ENCODE measurements at places on chromosomes 2 and 18.
A peak's percentile ranks its signal among the peaks of the same experiment; 100 is the strongest.

DNA sequence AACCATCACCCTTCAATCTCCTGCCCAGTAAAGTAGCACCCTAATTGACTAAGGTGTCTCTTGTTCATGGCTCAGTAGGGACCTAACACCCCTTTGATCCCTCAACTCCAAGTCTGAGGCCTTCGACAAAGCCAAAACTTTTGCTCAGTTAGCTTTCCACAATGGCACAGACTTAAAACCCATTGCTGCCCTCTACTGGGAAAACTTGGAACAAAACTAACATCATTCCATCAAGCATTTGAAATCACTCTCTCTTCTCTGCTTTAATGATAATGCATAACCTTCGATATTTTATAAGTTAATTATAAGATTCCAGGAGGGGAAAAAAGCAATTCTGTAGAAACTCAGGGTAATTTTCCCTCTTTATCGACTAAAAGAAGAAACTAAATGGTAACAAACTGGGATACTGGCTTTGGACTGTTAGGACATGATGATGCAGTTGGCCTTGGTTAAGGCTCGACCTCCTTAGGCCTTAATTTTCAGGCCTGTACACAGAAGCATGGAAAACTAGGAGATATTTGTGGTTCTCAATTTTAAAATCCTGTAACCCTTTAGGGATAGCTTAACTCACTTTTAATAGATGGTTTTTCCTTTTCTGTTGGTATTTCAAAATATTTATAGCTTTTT is 127.8 kb downstream of the STK39 start:
- peak; percentile 84 for DNase-seq

GRCh38 chr2:238654479-238655197 is 193.2 kb upstream of the TWIST2 start:
- DNase-seq = no peak

DNA sequence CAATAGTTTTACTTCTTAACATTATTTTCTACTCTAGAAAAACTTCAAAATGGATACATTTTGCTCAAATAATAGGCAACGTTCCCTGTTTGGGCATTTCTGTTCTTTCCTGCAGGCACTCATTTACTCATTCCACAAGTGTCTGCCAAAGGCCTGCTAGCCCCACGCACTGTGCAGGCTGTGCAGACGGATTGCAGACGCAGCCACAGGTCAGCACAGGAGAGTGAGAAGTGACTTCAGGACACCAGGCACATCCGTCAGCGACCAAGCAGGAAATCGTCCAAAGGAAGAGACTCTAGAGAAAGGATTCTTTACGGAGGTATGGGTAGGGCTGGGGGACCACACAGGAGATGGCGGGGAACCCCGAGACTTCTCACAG is 103.0 kb upstream of the AGAP1 start:
- no peak for DNase-seq

- no peak for DNase-seq
Observed at GRCh38 chr2:141062443-141062842, 1068.4 kb downstream of the LRP1B start.

- no peak for DNase-seq
Observed at GRCh38 chr2:3305952-3306351, 71.7 kb downstream of the EIPR1 start.

DNA sequence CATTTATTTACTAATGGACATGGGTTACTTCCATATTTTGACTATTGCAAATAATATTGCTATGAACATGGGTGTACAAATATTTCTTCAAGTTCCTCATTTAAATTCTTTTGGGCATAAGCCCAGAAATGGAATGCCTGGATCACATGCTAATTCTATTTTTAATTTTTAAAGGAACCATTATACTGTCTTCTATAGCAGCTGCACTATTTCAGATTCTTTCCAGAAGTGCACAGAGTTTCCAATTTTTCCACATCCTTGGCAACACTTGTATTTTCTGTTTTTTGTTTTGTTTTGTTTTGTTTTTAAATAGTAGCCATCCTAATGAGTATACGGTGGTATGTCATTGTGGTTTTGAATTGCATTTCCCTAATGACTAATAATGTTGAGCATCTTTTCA is 8.5 kb upstream of the RALBP1 start:
- DNase-seq = peak; percentile 33

- DNase-seq = no peak
Observed at GRCh38 chr18:50299626-50300388, 12.3 kb upstream of the CXXC1 start.

- DNase-seq = no peak
Observed at GRCh38 chr18:4641771-4642368, 186.8 kb upstream of the DLGAP1 start.

- DNase-seq = peak; percentile 76
Observed at GRCh38 chr2:36459725-36460137, 104.2 kb downstream of the CRIM1 start.

DNA sequence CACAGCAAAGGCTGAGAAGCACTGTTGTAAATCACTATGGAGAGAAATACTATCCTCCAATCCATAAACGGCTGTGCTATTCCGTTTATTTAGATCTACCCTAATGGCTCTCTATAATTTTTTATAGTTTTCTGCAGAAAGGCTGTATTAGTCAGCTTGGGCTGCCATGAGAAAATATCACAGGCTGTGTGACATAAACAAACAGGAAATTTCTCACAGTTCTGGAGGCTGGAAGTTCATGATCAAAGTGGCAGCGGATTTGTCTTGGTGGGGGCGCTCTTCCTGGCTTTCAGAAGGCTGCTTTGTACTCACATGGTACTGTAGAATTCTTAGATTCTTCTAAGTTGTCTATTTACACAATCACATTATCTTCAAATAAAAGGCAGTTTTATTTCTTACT is 44.1 kb downstream of the C1D start:
- DNase-seq = no peak

GRCh38 chr18:27713037-27713737 is 463.7 kb downstream of the CDH2 start:
- DNase-seq = peak; percentile 28

GRCh38 chr2:153477636-153478288 is 800 bp downstream of the RPRM start:
- peak; percentile 0 for DNase-seq

- DNase-seq = no peak
Observed at GRCh38 chr2:1360144-1360543, 53.1 kb upstream of the TPO start.

- peak; percentile 46 for DNase-seq
Observed at GRCh38 chr2:190137561-190137960, 75.0 kb upstream of the MSTN start.

- DNase-seq = peak; percentile 53
Observed at GRCh38 chr18:33201509-33201926, 239.0 kb downstream of the CCDC178 start.

- DNase-seq = peak; percentile 50
Observed at GRCh38 chr2:176997074-176997791, 215.4 kb upstream of the HNRNPA3 start.

DNA sequence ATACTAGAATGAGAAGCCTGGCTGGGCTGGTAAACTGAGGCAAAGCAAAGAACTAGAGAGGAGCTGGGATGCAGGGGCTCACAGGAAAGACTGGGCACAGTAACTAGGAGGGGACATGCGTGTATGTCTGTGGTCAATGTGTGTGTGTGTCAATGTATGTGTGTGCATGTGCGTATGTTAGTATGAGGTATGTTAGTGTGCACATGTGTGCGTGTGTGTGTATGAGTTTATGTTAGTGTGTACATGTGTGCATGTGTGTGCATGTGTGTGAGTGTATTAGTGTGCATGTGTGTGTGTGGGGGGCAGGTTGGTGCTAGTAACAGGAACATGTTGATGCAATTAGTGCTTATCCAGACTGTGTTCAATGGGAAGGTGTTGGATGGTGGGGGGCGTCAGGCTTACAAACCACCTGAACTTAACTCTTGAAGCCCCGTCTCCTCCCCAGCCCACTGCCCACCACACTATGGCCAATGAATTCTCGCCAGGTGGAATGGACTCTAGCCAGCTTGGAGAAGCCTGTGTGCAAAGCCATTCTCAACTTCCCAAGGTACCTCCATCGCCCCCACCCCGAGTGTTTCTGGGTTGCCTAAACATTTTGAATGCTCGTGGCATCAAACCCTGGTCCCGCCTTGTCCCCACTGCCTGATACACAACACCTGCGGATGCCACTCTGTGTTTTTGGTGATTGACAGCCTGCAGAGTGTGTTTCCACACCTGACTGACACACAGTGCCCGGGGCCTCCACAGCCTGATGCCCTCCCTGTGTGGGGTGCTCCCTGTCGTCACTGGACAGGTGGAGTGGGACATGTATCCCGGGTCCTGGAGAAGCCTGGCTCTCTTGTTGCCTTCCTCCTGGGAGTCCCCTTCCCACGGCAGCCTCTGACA is 90.1 kb upstream of the ASB18 start:
- DNase-seq = no peak

GRCh38 chr2:128444121-128444771 is 125.6 kb upstream of the HS6ST1 start:
- DNase-seq = no peak

GRCh38 chr2:58853420-58853819 is 612.3 kb upstream of the FANCL start:
- no peak for DNase-seq

GRCh38 chr2:157394928-157395327 is 49.0 kb downstream of the CYTIP start:
- DNase-seq = no peak

GRCh38 chr2:78977661-78978145 is 47.8 kb upstream of the REG3G start:
- no peak for DNase-seq

DNA sequence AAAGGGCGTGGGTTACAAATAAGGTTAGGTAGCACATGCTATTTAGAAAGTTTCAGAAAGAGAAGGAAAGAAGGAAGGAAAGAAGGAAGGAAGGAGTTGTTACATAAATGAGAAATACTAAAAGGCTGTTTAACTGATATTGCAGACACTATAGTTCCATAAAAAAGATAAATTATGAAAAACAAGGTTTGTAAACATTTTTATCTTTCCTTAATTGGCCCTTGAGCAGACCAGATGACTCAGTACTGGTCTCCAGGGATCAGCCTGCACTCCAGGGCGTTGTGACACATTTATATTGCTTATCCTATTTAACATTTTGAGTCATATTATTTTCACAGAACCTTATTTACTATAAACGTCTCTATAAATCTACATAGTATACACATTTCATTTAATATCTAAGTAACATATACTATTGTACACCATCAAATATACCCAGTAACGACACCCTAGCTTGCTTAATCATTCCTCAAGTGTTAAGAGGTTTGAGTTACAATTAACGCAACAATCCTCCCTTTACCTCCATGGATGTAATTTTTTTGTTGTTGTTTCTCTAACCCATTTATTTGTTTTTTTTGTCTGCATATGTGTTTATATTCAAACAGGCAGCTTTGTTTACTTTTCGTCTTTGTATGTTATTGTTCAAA is 2.8 kb upstream of the RAB31 start:
- DNase-seq = peak; percentile 62

GRCh38 chr2:26299471-26300101 is 46.4 kb upstream of the SELENOI start:
- DNase-seq = peak; percentile 71

- DNase-seq = no peak
Observed at GRCh38 chr2:9003366-9003615, 193 bp downstream of the MBOAT2 start.

GRCh38 chr2:65364986-65365733 is 67.2 kb downstream of the SPRED2 start:
- DNase-seq = no peak

DNA sequence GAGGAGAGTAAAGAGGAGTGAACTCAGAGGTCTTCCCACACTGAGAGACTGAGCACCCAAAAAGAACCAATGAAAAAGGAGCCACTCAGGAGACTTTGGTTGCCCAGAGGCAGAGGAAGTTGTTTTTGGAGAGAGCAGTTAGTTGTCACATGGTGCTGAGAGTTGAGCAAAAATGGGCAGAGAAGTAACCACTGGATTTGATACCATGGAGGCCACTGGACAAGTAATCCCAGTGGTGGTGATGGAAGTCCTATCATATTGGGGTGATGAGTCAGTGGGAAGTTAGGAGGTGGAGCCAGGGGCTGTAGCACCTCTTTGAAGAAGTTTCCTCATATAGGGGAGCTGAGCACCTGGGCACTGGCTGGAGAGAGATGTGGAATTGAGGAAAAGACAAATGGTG is 235.8 kb downstream of the TPGS2 start:
- peak; percentile 29 for DNase-seq

DNA sequence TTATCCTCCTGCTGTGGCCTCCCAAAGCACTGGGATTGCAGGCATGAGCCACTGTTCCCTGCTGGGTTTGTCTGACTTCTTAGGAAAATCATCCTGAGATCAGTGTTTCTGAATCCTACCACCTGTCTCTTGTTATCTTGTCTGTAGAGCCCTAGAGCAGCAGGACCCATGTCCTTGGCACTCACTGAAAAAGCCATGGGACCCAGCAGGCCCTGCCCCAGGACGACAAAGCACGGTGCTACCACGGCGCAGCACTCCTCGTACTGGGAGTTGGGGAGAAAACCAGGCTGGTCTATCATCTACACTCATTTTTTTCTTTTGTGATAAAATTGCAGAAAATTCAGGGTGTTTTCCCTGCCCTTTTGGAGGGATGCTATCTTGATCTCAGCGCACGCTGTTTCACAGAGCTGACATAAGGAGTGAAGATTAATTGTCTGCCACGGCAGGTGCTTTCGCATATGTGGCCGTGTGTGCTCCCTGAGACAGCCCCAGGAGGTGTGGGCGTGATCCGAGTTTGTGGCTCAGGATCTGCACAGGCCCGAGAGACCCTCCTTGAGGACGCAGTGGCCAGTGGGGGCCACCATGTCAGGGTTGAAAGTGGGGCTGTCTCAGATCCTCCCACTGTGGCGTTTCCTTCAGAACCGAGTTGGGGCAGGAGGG is 179.1 kb downstream of the LDLRAD4 start:
- DNase-seq = no peak

DNA sequence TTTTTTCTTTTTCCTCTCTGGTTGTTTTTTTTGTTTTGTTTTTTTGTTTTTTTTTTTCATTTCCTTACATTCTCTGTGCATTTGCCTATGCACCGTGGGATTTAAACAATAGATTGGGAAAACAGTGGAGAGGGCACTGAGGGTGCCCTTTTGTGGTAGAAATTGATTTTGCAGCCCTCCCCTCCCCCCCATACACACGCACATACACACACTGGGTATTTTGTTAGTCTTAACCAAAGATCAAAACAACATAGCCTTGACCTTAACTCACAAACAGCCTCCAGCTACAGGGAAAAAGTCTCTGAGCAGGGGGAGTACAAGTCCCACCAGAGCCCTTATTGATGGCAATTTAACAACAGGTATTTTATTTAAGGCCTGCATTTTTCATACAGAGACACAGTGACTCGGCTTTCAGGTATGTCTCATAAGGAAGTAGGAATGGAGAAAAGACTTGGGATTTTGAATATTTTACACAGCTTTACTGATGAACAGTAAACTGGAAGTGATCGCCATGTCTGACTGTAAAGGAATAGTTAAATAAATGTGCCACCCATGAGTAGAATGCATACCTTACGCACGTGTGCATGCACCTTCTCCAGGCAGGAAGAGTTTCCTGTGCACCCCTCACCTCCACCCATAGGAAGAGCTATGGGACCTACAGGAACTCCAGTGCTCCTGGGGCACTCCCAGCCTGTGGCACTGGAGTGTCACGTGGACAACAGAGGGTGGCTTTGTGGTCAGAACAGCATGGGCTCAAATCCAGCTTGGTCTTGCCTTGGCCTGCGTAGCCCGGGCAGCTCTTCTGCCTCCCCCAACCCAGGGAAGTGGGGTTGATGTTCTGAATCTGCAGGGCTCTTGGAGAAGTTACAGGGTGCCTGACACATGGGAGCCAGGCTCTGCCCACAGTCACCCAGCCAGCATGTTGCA is 266.4 kb downstream of the ANAPC1 start:
- peak; percentile 44 for DNase-seq
